ENCODE measurements at places on chromosomes 4 and X. TPM values are rescaled to one million over a fixed set of nuclear protein-coding genes. Genes with fewer than 3 reads are reported as not detected.

Gene ADH1A
- polyA plus RNA-seq, result not detected

Gene CXorf65
- polyA plus RNA-seq, result 15.2 TPM

Gene MTMR8
- polyA plus RNA-seq, result 3.6 TPM

DNA sequence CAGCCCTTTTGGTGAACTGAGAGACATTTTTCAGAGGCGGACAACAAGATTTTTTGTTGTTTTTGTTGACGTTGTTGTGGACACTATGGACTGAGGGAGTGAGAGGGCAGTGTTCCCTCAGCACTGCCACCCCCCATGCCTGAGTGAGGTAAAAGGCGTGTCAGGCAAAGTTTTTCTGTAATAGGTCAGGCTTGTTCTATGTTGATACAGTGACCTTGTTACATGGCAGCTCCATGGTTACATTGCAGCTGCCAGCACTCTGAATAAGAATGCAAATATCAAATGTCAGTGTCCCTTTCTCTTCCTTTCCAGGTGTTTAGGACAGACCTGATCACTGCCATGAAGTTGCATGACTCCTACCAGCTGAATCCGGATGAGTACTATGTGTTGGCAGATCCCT lies 36.6 kb downstream of the JADE1 start:
- no peak overlapping the region for H3K4me3 ChIP-seq
- H3K27ac ChIP-seq, result no peak overlapping the region
- peaks cover 57% of the 10 kb centered on the region for H3K36me3 ChIP-seq
- H3K27me3 ChIP-seq, result peaks cover 4% of the 10 kb centered on the region
- DNase-seq, result no peak
- peaks cover 45% of the 10 kb centered on the region for H3K4me1 ChIP-seq

DNA sequence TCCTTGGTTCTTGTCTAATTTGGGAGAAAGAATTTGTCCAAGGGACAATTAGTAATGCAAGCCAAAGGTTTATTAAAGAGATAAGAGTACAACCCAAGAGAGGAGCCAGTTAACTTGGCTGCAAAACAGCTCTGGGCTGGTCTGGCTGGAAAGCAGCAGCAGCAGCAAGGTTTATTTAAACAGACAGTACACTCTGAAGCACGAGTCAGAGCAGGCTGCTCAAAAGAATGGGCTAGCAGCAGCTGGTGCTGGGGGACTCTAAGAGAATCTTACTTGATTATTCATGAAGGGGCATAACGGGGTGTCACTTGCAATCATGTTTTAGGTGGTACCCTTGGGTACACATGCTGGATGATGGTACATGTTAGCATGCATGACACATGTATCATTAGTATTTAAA lies 17.1 kb upstream of the CT47C1 start:
- H3K36me3 ChIP-seq, result no peaks in the 10 kb centered on the region
- no peak for DNase-seq
- peaks cover 8% of the 10 kb centered on the region for H3K27me3 ChIP-seq
- no peaks in the 10 kb centered on the region for H3K4me1 ChIP-seq
- H3K27ac ChIP-seq, result no peak overlapping the region
- no peak overlapping the region for H3K4me3 ChIP-seq

- H3K27ac ChIP-seq, result no peak overlapping the region
- H3K36me3 ChIP-seq, result no peaks in the 10 kb centered on the region
- no peaks in the 10 kb centered on the region for H3K4me1 ChIP-seq
- no peak overlapping the region for H3K4me3 ChIP-seq
- DNase-seq, result no peak
- no peaks in the 10 kb centered on the region for H3K27me3 ChIP-seq
These were observed 74.8 kb upstream of the PACRGL start for GRCh38 chr4:20625426-20625825.

- no peaks in the 10 kb centered on the region for H3K36me3 ChIP-seq
- peaks cover 1% of the 10 kb centered on the region for H3K27me3 ChIP-seq
- no peak overlapping the region for H3K4me3 ChIP-seq
- H3K4me1 ChIP-seq, result no peaks in the 10 kb centered on the region
- no peak for DNase-seq
- H3K27ac ChIP-seq, result no peak overlapping the region
These were observed 40.9 kb upstream of the VEGFC start for GRCh38 chr4:176833400-176834175.

- H3K4me3 ChIP-seq, result no peak overlapping the region
- peak overlapping the region; percentile 20 for H3K27ac ChIP-seq
- H3K36me3 ChIP-seq, result peaks cover 13% of the 10 kb centered on the region
- H3K27me3 ChIP-seq, result no peaks in the 10 kb centered on the region
- peak; percentile 3 for DNase-seq
- H3K4me1 ChIP-seq, result no peaks in the 10 kb centered on the region
These were observed 126.3 kb downstream of the NEK1 start for GRCh38 chr4:169485791-169486742.

DNA sequence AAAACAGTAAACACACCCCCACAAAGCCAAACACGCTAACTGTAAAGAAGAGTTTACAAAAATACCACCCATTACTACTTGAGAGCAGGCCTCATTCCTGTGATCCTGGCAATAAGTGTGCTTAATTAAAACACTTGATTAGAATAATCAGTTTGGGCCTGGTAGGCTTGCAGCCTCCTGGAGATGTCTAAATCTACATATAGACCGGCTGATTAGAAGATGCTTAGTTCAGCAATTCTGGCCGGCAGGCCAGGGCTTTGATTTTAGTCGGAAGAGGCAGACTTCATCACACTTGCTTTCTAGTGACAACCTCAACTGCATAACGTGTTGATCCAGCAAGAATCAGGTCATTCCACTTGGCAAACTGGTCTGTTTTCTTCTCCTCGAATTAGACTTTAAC lies 114.0 kb downstream of the DCTD start:
- H3K4me3 ChIP-seq, result no peak overlapping the region
- H3K27ac ChIP-seq, result no peak overlapping the region
- peaks cover 6% of the 10 kb centered on the region for H3K4me1 ChIP-seq
- no peaks in the 10 kb centered on the region for H3K36me3 ChIP-seq

- H3K27ac ChIP-seq, result no peak overlapping the region
- H3K27me3 ChIP-seq, result peaks cover 13% of the 10 kb centered on the region
- no peaks in the 10 kb centered on the region for H3K36me3 ChIP-seq
- H3K4me1 ChIP-seq, result no peaks in the 10 kb centered on the region
- H3K4me3 ChIP-seq, result no peak overlapping the region
These were observed 10.1 kb downstream of the PSAPL1 start for GRCh38 chr4:7424553-7425111.
